ENCODE measurements at places on chromosomes 2 and 18.
A peak's percentile ranks its signal among the peaks of the same experiment; 100 is the strongest.

GRCh38 chr2:120308038-120308910 lies 37.7 kb upstream of the INHBB start:
- no peak for DNase-seq

DNA sequence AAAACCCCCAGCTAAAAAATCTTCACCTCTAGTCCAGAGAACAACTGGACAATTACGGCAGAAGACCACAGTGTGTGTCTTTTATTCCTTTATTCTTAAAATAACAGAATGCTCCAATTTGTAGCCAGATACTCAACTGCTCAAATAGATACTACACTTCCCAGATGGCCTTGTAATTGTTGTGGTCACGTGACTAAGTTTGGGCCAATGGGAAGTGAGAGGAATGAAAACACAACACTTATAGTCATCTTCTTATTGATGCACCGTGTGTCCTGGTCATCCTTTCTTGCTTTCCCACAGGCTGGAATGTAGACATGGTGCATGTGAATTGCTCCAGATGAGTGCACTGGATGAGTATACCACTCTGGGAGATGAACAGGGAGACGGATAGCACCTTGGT lies 145.1 kb downstream of the CDC42EP3 start:
- DNase-seq = no peak

DNA sequence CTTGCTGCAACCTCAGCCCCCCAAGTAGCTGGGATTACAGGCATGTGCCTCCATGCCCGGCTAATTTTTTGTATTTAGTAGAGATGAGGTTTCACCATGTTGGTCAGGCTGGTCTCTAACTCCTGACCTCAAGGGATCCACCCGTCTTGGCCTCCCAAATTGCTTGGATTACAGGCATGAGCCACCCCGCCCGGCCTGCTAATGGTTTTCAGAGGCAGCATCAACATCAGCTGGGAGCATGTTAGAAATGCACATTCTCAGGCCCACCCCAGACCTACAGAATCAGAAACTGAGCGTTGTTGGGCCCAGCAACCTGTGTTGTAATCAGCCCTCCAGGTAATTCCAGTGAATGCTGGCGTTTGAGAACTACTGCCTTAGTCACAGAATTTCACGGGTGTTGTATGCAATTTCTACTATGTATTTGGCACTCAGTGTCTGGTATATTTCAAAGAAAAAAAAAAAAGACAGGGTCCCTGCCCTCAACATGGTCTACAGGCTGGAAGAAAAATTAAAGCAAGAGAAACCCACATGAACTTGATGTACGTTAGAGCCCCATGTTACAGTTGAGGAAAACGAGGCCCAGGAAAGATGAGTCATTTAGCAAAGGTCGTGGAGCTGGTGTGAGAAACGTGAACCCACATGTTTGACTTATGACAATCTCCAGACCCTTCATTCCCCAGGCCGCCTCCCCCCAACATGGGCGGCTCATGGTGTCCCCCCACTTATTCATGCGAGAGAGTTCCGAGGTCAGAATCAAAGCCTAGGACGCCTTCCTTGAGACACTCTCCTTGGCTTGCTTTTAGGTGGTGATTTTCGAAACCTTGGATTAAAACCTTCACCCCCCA lies 35.3 kb downstream of the SH3BP4 start:
- DNase-seq = no peak

DNA sequence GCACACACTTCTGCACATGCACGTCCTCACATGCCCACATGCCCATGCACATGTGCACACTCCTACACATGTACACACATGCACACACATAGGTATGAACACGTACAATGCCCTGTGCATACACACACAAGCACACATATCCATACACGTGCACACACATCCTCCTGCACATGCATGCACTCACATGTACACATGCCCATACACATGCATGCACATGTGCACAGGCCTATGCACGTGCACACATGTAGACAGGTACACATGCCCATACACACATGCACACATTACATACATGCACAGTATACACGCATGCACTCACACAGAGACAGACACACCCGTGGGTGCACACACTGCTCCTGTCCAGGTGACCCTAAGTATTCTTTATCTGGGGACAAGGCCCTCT lies 34.3 kb downstream of the GPC1 start:
- DNase-seq = no peak

- peak; percentile 68 for DNase-seq
These were observed 378.5 kb upstream of the ID2 start for GRCh38 chr2:8303322-8303832.

DNA sequence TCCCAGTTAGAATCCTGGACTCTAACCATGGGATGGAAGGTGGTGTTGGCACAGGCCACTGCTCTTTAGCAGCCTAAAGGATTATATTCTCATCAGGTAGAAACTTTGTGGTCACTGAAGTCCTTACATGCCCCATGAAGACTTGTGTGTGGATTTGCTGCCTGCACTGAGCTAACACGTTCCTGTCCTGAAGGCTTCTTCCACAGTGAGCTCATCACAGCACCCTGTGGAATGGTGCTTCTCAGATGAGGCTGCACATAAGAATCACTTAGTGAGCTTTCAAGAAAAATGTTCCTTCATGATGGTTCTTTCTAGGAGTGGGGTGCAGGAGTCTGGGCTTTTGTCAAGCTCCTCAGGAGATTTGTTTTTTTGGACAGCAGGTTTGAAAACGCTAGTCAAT lies 26.8 kb downstream of the STAMBP start:
- DNase-seq = no peak

- no peak for DNase-seq
These were observed 66.2 kb upstream of the TAF1B start for GRCh38 chr2:9777081-9777480.

DNA sequence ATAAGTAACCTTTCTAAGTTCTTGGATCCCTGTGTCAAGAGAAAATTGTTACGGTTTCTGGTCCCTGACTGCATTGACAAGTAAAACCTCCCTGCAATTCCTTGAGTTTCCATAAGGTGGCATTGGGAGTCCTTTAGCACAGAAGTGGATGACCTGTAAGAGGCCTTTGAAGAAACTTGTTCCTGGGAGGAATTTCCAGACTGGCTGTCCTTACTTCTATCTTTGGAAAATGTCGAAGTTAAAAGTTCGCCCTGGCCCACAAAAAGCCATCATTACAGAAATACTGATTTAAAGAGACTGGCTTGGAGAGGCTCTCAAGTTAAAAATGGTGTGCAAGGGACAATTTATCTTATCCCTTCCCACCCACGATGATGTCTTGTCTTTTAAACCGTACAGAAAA lies 218.4 kb downstream of the CDH20 start:
- no peak for DNase-seq

GRCh38 chr2:28507796-28508764 lies 12.2 kb downstream of the PLB1 start:
- DNase-seq = peak; percentile 17
